ENCODE measurements at places on chromosomes 5 and 9.
A peak's percentile ranks its signal among the peaks of the same experiment; 100 is the strongest.

DNA sequence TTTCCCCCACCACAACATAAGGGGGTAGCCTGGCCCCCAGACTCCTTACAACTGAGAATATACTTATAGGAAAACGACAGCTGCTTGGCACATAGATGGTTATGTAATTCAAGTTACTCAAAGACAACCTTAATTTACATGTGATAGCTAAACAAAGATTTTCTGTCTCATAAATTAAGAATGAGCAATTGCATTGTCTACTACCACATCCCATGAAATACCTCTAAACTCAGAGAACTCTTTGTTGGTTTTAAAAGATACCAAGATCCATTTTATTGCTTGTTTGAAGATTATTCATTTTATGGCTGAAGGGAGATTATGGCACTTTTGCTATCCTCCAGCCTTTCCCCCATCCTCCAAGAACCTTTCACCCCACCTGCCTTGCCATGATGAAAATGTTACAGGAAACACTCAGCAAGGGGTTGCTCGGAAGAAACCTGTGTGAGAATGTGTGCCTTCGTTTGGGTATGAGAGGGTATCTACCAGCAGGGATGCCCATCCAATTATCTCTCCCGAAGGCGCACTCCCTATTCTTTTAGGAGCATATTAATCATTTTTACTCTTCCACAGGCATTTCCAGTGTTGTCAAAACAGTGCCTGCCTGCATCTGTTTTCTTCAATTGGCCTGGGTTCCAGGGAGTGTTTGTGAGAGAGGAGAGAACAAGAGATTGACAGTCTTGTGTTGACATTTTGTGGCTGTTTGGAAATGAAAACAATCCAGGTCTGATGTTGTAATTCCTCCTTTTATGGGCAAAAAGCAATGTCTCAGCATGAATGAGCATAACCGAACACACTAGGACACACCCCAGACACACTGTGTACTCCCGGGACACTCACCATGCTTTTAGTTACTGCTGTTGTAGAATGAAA, 208.0 kb upstream of the ANKRD55 start:
- no peak for DNase-seq

DNA sequence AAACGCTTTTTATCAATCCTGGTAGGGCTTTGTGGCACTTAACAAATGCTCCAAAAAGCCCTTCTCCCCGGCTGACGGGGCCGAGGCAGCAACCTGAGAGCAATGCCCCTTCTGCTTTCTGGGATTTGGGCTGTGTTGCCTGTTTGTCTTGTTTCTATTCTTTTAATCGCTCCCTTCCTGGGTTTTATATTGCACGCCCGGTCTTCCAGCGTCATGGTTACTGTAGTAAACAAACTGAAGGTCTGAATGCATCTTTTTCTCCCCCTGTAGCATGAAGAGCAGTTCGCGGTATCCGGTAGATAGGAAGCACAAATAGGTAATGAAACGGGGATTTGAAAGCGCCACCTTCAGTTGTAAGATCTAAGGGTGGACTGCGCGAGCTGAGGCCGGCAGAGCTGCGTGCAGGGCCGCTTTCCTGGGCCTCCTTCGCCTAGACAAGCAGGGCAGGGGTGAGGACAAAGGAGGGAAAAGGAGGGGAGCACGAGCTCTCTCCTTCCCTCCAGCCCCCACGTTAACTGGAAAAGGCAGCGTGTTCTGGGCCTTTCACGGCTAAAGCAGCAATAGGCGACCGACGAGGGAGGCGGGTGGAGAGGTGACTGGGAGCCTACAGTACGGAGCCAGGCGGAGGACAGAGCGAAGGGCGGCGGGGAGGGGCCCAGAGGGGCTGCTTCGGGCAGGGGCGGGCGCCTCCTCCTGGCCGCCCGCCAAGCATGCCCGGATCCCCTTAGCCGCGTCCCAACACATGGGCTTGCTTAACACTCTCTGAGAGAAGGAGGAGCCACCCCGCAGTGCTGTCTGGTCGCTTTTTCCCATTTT, 49.3 kb upstream of the ZNF366 start:
- DNase-seq = peak; percentile 30

- no peak for DNase-seq
Measured at GRCh38 chr9:18261181-18261580, 212.8 kb upstream of the ADAMTSL1 start.

DNA sequence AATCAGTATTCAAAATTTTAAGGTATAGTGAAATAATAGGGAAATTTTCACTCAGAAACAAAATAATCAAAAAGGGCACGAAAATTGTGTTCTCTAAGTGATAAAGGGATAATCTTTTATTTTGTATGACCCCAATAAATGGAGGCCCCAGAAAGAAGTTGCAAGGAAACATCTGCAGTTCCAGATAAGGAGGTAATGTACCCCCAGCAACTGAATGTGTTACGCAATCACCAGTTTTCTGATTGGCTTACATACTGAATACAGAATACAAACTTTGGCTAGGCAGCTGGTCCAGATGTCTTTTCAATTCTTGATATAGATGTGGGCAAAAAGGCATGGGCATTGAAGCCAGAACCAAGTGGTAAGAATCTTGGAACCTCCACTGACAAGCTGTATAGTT, 1.7 kb upstream of the TOPORS start:
- DNase-seq = no peak

GRCh38 chr5:105696440-105696839, 1974.3 kb downstream of the EFNA5 start:
- no peak for DNase-seq
